Keratinocyte (primary cell): ENCODE measurements at places on chromosomes 5 and 9.

DNA sequence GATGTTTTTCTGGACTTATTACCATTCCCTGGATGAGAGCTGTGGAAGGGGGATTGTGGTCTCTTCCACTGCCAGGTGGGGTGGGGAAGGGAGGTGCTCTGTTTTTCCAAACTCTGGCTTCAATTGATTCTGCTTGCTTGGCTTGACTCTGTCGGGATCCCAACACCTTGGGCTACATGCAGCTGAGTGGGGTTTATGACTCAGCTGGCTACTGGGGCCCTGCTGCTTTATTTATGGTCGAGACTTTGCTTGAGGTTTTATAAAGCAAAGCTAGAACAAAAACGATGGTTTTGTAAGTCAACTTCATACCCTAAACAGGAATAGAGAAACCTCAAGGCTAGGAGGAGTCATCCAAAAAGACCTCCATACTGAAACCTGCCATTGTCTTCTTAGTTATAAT, 76.3 kb downstream of the AOPEP start:
- DNase-seq: no peak

DNA sequence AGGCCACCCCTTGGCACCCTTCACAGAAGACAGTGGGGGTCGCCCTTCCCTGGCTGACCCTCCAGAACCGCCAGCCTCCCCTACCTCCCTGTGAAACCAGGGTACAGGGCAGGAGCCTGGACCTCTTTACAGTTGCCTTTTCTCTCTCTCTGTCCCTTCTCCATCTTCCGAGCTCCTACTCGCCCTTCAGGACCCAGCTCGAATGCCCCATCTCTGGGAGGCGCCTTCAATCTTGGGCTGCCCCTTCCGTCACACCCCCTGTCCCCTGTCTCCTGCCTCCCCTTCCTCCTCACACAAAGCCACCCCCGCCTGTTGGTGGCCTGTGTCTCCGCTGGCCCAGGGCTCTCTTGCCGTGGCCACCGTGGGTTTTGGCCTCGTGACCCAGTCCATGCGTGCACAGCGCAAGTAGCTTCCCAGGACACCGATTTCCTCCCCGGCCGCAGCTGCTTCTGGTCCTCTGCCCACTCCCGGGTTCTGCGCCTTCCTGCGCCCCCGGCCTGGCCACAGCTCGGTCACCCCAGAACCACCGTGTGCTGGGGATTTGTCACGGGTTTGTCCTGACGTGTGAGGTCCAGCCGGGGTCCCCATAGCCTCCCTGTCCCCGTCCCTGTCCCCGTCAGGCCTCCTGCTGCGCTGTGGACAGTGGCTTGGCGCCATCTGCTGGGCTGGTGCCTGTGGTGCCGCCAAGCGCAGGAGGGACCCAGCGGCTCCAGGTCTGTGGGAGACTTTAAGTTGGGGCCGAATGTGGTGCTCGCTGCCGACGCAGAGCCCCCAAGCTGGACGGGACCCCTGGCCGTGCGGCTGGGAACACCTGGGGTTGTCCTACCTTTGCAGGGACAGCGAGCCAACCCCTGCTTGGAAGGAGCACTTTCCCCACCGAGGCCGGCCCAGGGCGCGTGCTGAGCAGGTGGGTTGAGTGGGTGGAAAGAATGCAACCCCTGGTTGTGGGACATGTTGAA, 4.0 kb upstream of the TMEM250 start:
- DNase-seq: no peak

DNA sequence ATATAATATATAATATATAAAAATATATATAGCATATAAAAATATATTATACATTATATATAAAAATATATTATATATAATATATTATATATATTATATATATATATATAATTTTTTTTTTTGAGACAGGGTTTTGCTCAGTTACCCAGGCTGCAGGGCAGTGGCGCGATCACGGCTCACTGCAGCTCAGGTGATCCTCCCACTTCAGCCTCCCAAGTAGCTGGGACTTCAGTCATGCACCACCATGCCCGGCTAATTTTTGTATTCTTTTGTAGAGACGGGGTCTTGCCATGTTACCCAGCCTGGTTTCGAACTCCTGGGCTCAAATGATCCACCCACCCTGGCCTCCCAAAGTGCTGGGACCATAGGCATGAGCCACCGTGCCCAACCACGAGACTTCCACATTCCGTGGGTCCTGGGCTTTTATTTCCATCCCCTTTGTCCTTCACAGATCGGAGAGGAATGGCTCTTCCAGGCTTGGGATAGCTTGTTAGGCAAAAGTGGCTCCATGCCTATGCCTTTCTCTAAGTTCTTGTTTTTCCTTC, 62.0 kb upstream of the IER5L start:
- DNase-seq: no peak

- no peak for DNase-seq
Measured at GRCh38 chr9:76530458-76531110, 71.6 kb downstream of the GCNT1 start.

GRCh38 chr5:150036513-150036912, 36.0 kb downstream of the HMGXB3 start:
- peak; percentile 83 for DNase-seq

GRCh38 chr9:133234577-133235322, 25.7 kb upstream of the OBP2B start:
- no peak for DNase-seq

GRCh38 chr9:98317134-98317857, 61.8 kb upstream of the TBC1D2 start:
- no peak for DNase-seq

DNA sequence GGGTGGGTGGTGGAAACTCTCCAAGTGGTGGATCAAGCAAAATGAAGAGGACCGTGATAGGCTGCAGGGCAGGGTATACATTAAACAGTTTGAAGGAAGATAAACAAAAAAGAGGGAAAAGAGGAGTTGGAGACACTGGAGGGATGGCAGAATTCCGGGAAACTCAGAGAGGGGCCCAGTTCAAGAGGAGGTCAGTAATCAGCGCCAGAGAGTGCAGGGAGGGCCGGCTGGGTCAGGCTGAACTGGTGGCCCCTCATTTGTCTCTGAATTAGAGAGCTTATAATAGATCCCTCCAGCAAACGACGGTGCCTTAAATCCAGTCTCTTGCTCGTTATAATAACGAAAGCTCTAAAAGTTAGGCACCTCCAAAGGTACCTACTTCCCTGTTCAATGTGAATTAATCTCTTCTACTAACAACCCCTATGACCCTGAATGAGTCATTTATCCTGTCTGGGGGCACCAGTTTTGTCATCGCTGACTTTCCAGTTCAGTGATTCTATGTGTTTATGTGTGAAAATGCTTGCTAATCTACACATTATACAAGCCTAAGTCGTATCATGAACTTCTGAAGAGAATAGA, 2.4 kb upstream of the ZSWIM6 start:
- no peak for DNase-seq

- peak; percentile 69 for DNase-seq
Measured at GRCh38 chr5:95617057-95617456, 2.8 kb upstream of the GPR150 start.

DNA sequence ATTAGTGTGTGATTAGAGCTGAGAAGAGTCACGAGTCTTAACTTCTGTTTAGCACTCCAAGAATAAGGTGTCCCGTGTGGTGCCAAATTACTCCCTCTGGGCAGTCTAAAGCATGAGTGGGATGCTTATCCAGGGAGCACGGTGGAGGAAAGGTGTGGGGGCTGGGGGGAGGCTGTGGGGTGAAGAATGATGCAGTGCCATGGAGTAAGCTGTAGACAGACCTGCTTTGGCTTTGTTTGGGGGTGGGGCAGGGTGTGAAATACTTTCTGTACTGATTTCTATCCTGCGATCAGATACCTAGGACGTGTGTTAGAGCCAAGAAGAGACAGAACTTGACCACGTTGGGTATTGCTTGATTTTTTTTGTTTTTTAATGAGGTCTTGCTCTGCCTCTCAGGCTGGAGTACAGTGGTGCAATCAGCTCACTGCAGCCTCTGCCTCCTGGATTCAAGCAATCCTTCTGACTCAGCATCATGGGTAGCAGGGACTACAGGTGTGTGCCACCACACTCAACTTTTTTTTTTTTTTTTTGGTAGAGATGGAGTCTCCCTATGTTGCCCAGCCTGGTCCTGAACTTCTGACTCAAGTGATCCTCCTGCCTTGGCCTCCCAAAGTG, 232.8 kb downstream of the MAN2A1 start:
- DNase-seq: no peak

DNA sequence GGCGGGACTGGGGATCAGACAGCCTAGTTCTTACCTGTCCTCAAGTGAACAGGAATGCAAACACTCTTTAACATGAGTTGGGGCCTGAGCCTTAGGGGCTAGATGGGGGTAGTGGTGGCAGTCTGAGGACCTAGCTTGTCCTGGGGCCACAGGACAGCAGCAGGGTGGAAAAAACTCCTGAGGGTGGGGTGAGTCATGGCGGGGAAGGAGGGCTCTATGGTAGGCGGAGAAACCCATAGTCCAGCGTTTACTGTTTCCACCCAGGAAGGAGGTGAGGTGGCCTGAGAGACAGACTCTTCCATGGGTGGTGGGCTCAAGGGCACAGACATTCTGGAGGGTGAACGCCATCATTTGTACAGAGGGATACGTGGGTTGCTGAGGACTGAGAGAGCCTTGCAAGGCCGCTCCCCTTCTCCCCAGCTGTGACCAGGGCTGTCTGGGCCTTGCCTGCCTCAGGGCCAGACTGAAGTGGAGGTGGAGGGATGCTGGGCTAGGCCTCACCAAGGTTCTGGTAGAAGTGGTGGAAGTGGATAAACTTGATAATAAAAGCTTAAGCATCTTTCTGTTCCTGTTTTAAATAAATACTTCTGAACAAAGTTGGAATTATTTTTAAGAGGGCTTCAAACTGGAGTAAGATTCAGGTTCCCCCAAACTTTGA, 1.1 kb upstream of the TSPAN17 start:
- no peak for DNase-seq

- DNase-seq: no peak
Measured at GRCh38 chr9:89729954-89730530, 125.2 kb downstream of the GADD45G start.

DNA sequence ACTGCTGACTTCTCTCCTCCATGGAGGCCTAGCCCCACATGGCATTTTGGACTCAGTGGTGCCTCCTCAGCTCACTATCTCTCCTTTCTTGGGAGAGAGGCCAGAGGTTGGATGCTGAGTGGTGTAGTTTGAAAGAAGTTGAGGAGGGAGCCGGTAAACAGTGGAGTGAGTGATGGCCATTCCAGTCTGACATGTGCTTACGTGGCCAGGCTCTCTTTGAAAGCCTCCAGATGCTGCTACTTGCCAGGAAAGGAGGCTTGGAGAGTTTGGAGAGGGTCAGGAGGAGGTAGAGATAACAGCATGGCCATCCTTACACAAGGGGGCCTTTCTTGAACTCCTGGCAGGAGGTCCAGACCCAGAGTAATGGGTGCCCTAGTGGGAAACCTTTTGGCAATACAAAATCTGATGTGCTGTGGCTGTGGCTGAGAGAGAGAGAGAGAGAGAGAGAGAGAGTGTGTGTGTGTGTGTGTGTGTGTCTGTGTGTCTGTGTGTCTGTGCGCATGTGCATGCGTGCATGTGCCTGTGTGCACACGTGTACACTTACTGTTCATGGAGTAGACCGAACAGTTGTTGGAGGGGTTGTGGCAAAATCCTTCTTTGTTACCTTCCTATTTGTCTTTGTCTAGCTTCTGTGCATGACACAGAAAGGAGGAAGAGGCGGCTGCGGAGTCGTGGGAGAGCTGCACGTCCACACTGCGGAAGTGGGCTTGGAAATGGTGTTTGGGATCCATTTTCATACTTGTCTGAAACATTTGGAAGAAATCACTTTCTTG, 37.8 kb downstream of the RALGPS1 start:
- no peak for DNase-seq

GRCh38 chr5:128174951-128175350, 91.4 kb downstream of the SLC12A2 start:
- no peak for DNase-seq

- no peak for DNase-seq
Measured at GRCh38 chr9:35553670-35554543, 51.2 kb upstream of the TESK1 start.

DNA sequence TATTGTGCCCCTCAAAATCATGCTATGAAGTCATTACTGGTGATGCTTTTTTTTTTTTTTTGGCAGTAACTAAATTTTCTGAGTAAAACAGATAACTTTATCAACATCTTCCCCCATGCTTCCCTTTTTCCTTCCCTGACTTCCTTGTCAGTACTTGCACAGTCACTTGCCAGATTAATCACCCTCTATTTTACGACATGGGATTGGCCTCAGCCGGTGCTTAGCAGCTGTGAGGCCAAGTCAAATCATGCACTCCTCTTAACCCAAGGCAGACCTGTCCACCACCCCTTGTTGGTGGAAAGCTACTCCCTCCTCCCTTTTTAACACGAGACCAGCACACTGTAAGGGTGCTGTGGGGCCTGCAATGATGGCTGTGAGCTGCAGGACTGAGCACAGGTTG, 118.0 kb upstream of the OTULINL start:
- peak; percentile 36 for DNase-seq

DNA sequence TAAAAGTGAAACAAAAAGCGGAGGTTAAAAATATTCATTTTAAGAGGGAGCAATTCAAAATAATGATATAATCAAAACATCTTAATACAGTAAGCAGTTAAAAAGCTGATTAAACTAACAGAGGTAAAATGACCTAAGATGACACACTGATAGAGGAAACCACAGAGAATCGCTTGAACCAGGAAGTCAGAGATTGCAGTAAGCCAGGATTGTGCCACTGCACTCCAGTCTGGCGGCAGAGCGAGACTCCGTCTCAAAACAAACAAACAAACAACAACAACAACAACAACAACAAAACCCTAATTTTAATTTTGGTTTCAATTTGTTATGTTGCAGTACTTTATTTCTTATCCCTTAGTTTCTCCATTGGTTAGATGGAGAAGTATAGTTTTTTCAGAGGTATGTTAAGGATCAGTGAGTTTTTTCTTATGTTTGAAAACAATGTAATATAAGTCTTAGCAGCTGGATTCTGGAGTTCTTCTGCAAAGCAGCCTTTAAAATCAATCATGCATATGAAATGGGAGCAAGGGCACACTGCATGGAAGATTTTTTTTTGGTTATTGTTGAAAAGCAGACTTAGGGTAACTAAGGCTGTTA, 58.5 kb downstream of the MLANA start:
- DNase-seq: no peak

GRCh38 chr9:136107953-136108647, 10.6 kb downstream of the TMEM250 start:
- peak; percentile 96 for DNase-seq

DNA sequence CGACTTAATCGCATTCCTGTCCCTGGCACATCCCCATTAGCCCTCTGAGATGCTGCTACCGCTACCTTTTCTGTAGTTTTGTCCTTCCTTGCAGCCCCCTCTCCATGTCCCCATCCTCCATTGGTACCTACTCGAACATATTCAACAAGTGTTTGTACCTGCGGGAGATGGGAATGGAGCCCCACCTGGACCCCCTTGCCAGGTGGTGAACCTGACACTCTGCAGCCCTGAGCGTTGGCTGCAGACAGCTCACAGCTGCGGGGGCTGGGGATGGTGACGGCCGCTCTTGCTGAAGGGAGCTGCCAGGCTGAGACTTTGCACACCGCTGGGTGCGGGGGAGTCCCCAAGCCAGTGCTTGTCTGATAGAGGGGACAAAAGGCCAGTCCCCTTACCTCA, 96.3 kb upstream of the DAP start:
- DNase-seq: no peak
